CD4-positive, alpha-beta T cell treated with Interleukin-10 for 1 hour (primary cell): ENCODE measurements at places on chromosomes 5 and 9.
A peak's percentile ranks its signal among the peaks of the same experiment; 100 is the strongest.

DNA sequence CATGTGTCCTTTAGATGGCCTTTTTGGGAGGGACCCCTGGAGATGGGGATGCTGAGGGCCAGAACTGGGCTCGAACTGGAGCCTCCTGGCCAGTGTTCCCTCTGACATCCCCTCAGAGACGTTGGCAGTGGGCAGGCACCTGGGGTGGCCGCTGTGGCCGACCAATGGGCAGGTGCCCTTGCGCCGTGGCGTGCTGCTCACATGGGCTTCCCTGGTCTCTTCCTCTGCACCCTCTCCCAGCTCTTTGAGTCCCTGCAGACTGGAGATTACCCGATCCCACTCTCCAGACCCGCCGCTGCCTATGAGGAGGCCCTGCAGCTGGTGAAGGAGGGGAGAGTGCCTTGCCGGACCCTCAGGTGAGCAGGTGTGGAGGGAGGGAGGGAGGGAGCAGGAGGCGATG lies 19.9 kb upstream of the DOLPP1 start:
- DNase-seq, result no peak

- DNase-seq, result peak; percentile 60
Observed at GRCh38 chr5:55062039-55062779, 38.2 kb downstream of the GZMK start.

DNA sequence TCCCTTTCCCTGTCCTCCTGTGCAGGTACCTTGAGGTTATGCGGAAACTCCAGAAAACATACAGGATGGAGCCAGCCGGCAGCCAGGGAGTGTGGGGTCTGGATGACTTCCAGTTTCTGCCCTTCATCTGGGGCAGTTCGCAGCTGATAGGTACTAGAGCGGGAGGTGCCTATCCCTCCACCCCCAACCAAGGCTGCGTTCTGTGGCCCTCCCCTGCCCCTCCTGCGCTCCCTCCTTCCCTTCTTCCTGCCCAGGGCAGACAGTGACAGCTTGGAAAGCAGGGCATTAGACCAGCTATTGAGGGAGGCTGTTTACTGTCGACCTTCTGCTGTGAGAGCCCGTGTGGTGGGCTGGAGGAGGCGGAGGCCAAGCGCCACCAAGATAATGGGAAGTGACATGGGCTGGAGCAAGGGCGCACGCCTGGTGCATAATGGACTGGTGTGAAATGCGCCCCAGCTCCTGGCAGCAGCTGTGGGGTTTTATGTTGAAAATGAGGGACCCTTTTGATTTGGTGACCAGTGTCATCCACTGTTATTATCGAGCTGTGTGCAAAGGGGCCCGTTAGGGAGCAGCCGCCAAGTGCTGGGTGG lies 25.3 kb downstream of the PTPA start:
- DNase-seq, result no peak

- no peak for DNase-seq
Observed at GRCh38 chr5:54018438-54018837, 291.9 kb downstream of the ARL15 start.

- no peak for DNase-seq
Observed at GRCh38 chr5:115428676-115429075, 115.9 kb downstream of the FEM1C start.

GRCh38 chr5:135236228-135236907 lies 162.7 kb downstream of the MACROH2A1 start:
- no peak for DNase-seq

DNA sequence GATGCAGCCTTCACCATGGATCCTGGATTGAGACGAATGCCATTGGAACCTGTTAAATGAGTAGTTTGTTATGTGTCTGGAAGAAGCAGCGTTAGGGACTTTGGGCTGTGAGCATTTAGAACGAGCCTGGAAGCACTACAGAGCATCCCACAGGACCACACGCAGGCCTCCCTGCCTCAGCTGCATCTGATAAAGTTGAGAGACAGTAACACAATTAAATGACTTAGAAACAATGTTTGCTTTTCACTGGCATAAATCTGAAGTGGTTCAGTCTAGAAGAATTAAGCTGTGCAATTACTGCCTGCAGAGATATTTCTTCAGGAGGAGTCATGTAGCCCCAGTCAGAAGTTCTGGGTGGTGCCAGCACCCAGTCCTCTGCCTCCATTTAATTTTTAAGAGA lies 9.8 kb upstream of the TLX3 start:
- no peak for DNase-seq

GRCh38 chr9:20786807-20787206 lies 102.7 kb downstream of the FOCAD start:
- no peak for DNase-seq

DNA sequence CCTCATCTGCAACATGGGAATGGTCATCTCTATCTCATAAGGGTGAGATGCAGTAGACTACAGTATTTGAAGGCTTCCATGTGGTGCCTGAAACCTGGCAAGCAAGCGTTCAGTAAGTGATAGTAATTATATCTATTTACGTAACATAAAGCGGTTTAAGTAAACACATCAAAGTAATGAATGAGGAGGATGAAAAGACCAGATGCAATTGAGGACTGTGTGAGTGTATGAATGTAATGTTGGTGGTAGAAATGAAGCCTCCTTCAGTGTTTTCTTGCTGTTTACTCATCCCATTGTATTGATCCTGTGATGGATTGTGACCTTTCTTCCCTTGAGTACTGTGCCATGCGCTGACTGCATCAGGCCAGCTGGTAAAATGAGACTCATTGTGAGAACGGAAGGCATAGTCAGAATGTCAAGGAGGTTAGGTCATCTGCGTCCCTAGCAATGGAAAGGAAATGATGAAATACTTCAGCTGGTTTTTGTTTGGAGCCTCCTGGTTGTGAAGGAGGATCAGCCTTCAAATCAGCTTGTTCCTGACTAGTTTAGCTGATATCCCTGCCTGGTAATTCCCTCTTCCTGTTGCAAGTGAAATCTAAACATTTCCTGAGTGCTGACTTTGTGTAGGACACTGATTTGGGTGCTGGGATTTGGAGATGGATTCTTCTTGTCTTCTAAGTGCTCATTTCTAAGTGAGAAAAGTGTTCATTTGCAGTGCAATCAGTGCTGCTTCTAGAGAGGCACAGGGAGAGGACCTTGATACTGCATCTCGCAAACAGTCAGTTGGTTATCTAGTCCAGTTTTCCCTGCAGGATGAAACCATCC lies 35.6 kb downstream of the TNFSF8 start:
- DNase-seq, result no peak

GRCh38 chr5:1914471-1914870 lies 31.7 kb upstream of the IRX4 start:
- DNase-seq, result no peak

GRCh38 chr9:121768416-121769015 lies 117.1 kb downstream of the DAB2IP start:
- no peak for DNase-seq

DNA sequence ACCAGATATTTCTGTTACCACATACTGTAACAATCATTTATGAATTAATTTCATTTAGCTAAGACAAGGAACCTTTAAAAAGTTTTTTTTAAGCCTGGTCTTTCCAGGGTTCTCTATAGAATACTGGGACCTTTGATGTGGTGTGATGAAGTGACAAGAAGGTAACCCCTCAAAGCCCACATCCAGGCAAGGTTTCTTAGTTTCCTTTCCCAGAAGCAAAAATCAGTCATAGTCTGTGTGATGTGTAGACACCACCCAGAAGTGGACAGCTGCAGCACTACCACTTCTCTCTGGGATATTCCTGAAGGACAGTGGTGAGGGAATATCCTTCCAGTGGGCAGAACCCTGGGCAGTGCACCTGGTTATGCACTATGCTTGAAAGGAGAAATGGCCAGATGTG lies 115.6 kb downstream of the TTC39B start:
- DNase-seq, result no peak

DNA sequence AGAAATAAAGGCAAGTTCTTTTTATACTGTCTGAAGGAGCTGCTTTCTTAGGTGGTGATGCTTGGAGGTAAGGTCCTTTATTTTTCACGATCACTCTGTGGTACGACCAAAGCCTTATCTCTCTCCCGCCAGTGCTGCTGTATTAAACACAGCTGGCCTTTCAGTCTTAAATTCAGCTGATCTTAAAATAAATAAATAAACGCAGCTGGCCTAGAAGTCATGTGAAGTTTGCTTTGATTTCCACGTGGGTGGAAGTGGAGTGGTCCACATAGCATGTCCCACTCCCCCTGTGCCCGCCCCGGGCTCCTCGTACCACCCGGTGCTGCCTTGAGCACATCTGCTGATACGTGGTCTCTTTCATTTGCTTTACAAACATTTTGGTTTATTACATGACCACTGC lies 260.4 kb downstream of the FANCC start:
- no peak for DNase-seq

- no peak for DNase-seq
Observed at GRCh38 chr5:75616371-75616881, 5.2 kb downstream of the ANKDD1B start.

DNA sequence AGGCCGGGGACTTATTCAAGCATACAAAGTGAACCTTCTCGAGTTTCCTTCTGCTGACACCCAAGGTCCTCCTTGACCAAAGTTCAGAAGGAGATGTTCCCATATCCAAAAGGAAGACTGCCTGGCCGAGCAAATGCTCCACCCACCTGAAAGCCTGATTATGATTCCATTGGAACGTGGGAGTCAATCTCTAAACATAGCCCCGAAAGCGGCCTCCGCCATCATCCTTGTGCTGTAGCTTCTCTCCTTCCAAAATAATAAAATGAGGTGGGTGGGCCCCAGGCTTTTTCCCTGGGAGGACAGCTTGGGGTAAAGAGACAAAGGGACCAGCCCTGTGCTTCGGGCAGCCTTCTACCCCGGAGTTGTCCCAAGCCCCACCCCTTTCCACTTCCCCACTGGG lies 355.6 kb upstream of the SLC30A5 start:
- DNase-seq, result no peak

DNA sequence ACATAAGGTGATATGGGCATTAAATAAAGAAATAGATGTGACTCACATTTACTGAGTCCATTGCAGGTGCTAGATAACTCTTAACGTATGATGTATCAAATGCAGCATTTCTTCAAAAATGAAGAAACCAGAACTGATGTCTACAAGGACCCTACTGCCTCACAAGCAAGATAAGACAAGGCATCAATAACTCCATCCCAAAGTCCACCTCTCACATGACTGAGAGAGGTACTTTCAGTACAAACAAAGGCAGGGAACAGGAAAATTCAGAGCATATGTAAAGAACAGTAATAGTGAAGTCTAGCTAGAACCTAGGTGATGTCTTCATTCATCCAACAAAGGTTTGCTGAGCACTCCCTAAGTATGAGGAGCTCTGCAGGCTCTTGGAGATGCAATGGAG lies 54.7 kb downstream of the KLHL3 start:
- no peak for DNase-seq

DNA sequence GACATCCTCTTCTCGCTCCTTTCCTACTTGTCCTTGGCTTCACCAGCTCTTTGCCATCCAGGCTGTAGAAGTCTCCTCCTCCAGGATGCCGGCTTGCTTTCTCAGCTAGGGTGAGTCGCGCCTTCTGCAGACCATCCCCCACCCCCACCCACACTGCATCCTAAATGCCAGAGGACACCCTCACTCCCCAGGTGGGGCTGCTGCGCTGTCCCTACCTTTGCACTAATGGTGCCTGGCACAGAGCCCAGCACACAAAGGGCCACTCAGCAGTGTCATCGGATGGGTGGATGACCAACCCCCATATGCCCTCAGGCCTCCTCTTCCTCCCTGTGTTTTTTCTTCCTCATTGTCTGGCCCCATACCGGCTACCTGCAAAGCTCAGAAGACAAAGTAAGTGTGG lies 14.8 kb downstream of the IL9 start:
- DNase-seq, result no peak

DNA sequence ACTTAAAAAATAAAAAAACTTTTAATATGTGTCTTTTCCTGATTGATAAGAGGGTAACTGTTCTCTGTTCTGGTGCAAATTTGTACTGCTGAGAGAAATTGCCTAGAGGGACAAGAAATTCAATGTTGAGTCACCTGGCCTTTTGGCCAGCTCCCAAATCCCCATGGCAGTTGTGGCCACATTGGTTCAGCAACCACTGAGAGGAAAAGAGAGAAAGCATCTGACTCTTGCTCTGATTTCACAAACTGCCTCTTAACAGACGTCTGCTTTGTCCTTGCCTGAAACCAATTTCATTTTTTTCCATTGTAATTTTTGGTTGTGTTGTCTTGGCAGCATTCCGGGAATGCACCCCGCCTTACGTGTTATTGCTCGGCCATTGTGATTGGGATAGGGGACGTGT lies 42.4 kb downstream of the NTRK2 start:
- no peak for DNase-seq

GRCh38 chr9:133835262-133835901 lies 97.2 kb upstream of the SARDH start:
- DNase-seq, result no peak

GRCh38 chr5:36298552-36298951 lies 3.1 kb downstream of the RANBP3L start:
- DNase-seq, result no peak

- no peak for DNase-seq
Observed at GRCh38 chr9:129696944-129697655, 31.7 kb downstream of the PRRX2 start.

DNA sequence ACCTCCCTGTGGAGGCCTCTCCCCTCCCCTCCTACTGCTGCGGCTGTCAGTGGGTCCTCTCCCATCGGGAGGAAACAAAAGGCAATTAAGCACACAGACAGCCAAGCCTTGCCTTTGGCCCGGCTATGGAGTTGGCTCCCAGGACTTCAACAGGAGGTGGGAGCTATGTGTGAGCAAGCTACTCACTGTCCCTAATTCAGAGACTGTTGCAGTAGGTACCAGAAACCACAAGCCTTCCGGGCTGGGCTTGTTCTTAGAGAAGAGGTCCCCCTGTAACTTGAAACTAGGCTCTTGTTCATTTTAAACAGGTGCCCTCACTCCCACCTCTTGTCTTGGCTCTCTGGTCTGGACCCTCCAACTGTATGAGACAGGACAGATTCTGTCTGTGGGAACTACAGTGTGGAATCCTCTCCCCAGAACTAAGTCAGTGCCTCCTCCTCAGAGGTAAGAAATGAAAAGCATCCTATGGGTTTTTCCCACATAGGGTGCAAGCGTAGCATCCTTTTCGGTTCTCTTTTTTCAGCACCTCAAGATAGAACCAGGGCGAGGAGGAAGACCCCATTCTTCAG lies 561.1 kb downstream of the EBF1 start:
- DNase-seq, result no peak

GRCh38 chr5:16841416-16841815 lies 94.7 kb downstream of the MYO10 start:
- no peak for DNase-seq

DNA sequence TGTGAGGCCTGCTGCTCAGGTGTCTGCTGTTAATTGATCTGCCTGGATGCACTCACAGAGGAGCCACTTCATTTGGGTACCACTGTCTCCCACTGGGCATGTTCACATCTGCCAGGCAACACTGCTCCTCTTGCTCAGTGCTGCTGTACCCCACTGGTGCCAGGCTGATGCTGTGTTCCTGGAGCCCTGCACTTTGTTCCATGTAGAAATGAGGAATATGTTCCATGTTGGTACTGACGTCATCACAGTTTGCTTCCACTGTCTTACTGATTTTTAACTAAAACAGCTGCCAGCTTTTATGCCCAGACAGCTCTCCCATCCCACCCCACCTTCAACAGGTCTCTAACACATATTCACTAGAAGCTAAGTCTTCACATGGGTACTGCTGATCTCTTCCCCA lies 355.7 kb downstream of the LRRC70 start:
- DNase-seq, result no peak

- DNase-seq, result no peak
Observed at GRCh38 chr5:116377276-116378006, 197.2 kb downstream of the SEMA6A start.
